ENCODE measurements at places on chromosomes 6 and 20. TPM values are rescaled to one million over a fixed set of nuclear protein-coding genes. Genes with fewer than 3 reads are reported as not detected.

The KCNG1 gene
- total RNA-seq = 3.1 TPM

The TPX2 gene
- 54.4 TPM for total RNA-seq

The ZSCAN23 gene
- total RNA-seq = 1.1 TPM

The AHCY gene
- 130 TPM for total RNA-seq

The SMIM13 gene
- 14.6 TPM for total RNA-seq

The CALHM5 gene
- not detected for total RNA-seq

The ATP9A gene
- total RNA-seq = 19.6 TPM

The SESN1 gene
- 13.6 TPM for total RNA-seq

The MAP3K5 gene
- total RNA-seq = 13.4 TPM

The FOXQ1 gene
- total RNA-seq = not detected

The RRAGD gene
- 7.8 TPM for total RNA-seq

The MOG gene
- total RNA-seq = not detected

The ZBTB46 gene
- total RNA-seq = 1.2 TPM

The CDC40 gene
- 30.0 TPM for total RNA-seq

The SLC22A16 gene
- total RNA-seq = not detected

The MICA gene
- total RNA-seq = 11.5 TPM

The GTF3C6 gene
- 137 TPM for total RNA-seq

The CYP24A1 gene
- not detected for total RNA-seq

The ELOVL4 gene
- total RNA-seq = 2.1 TPM

The BPI gene
- not detected for total RNA-seq

The PSORS1C2 gene
- total RNA-seq = not detected

The CLDN20 gene
- total RNA-seq = 0.29 TPM

The BHLHE23 gene
- not detected for total RNA-seq

The VSTM2L gene
- total RNA-seq = not detected

The C6orf62 gene
- total RNA-seq = 109 TPM

The CUL9 gene
- 42.2 TPM for total RNA-seq

The GDAP1L1 gene
- total RNA-seq = 0.08 TPM

The COL12A1 gene
- total RNA-seq = not detected

The FAM209A gene
- 1.5 TPM for total RNA-seq

The RAET1L gene
- not detected for total RNA-seq

The POU3F2 gene
- total RNA-seq = not detected

The THBS2 gene
- total RNA-seq = not detected

The CDC25B gene
- 71.7 TPM for total RNA-seq

The PGC gene
- 0.60 TPM for total RNA-seq

The SLC22A2 gene
- total RNA-seq = not detected

The VIP gene
- total RNA-seq = not detected

The EPPIN gene
- not detected for total RNA-seq

The FAM229B gene
- total RNA-seq = 1.1 TPM

The ASIP gene
- total RNA-seq = not detected

The LAMA5 gene
- 0.83 TPM for total RNA-seq

The KCNK5 gene
- total RNA-seq = 36.7 TPM

The SLCO4A1 gene
- total RNA-seq = 49.8 TPM
